NCI-H510A (cell line): ENCODE measurements at places on chromosomes 1 and 21.

DNA sequence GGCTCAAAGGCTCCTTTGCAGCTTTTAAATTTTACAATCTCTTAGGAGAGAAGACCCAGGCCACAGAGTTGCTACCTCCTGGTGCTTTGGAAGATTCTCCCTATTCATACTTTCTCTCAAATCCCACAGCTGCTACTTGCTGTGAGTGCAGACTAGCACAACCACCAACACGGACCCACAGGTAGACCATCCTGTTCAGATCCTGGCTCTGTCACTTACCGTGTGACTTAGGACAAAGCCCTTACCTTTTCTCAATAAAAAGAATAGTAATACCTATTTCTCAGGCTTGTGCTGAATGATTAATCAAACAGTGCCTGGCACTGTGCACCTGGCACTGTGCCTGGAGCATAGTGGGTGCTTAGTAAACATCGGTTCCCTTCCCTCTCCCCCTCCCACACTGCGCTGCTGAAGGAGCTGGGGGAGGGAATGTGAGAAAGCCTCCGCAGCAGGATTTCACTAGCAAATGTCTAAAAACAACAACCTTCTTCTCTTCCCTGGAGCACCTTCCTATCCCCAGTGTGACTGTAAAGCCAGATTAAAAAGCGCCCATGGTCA, 81.7 kb downstream of the PGM1 start:
- no peak for DNase-seq

GRCh38 chr21:34707876-34708325, 39.1 kb downstream of the CLIC6 start:
- DNase-seq: no peak

GRCh38 chr1:7670334-7671145, 100.6 kb upstream of the VAMP3 start:
- DNase-seq: no peak

- no peak for DNase-seq
These were observed 1430.4 kb upstream of the B3GALT2 start for GRCh38 chr1:194616835-194617234.

DNA sequence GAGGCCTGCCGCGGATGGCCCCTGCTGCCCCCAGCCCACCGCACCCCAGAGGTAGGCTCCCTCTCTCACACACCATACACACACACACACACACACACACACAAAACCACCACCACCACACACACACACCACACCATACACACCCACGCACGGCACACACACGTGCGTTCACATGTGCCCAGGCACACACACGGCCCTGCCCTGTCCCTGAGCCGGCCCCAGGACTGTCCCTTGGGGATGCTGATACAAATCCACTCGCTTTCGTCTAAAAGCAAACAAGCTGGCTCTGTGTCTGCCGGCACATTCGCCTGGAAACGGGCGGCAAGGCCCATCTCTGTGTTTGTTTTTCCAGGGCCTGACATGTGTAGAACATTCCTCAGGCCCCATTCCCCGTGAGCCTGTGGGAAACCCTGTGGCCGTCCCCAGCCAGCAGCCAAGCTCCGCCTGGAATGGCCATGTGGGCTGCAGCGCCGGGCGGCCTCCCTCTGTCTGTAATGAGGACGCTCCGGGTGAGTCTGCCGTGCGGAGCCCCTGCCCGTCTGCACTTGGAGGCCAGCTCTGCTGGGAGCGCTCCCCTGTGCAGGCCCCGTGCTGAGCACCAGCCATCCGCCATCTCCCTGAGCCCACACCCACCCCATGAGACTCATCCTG, 67.4 kb downstream of the DMRTB1 start:
- no peak for DNase-seq

- DNase-seq: peak; percentile 64
These were observed 22.4 kb upstream of the NPPB start for GRCh38 chr1:11880911-11881748.
